Right lobe of liver (tissue), 6 donors: ENCODE measurements at places on chromosomes 1 and 21. TPM values are rescaled to one million over a fixed set of nuclear protein-coding genes. Genes with fewer than 3 reads are reported as not detected.

DNA sequence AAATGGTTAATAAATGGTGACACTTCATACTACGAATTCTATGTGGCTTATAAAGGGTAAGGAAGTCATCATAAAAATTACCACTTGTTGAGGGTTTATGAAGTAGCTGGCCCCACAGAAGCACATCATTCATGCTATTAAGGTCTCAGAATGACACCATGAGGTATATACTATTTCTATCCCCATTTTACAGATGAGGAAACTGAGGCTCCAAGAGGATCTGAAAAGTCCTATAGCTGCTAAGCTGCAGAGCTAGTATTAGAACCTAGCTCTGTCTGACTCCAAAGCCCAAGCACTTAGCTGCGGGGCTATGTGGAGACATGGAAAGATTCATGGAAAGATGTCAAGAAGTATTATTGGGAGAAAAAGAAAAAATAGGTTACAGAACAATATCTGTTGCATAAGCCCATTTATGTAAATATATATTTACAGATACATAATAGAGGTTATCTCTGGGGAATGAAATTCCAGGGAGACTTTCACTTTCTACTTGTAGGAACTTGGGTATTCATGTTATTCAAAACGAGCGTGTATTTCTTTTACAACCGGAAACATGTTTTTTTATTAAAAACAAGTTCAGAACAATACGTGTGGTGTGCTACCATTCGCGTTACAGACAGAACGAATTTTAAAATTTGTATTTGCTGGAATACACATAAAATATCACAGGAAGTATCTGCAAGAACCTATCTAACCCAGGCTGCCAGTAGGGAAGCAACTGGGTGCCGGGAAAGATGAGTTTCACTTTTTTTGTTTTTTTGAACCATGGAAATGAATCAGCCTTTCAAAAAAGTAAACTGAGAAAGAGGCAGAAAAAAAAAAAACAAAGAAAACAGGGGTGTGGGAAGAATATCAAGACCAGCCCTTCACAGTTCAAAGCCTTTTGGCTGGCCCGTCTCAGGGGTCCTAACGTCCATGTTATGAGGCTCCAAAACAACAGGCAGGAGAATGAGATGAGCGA lies 13.4 kb downstream of the SPOCD1 start:
- no peaks in the 10 kb centered on the region for H3K4me1 ChIP-seq
- no peak overlapping the region for H3K4me3 ChIP-seq
- no peak for DNase-seq
- H3K27ac ChIP-seq: no peak overlapping the region

GRCh38 chr1:42887366-42887765 lies 41.0 kb downstream of the ZNF691 start:
- no peaks in the 10 kb centered on the region for H3K4me1 ChIP-seq
- no peak for DNase-seq
- no peak overlapping the region for H3K4me3 ChIP-seq
- no peaks in the 10 kb centered on the region for H3K27me3 ChIP-seq

GRCh38 chr1:110012100-110012780 lies 22.2 kb upstream of the STRIP1 start:
- H3K4me1 ChIP-seq: peaks cover 28% of the 10 kb centered on the region
- no peaks in the 10 kb centered on the region for H3K27me3 ChIP-seq
- H3K36me3 ChIP-seq: no peaks in the 10 kb centered on the region
- no peak overlapping the region for H3K4me3 ChIP-seq
- DNase-seq: no peak
- H3K27ac ChIP-seq: no peak overlapping the region

GRCh38 chr1:50972766-50973165 lies 2.7 kb downstream of the CDKN2C start:
- H3K27ac ChIP-seq: no peak overlapping the region
- H3K36me3 ChIP-seq: no peaks in the 10 kb centered on the region
- H3K4me3 ChIP-seq: no peak overlapping the region
- no peaks in the 10 kb centered on the region for H3K27me3 ChIP-seq
- peaks cover under 1% of the 10 kb centered on the region for H3K4me1 ChIP-seq

- no peak for DNase-seq
- no peaks in the 10 kb centered on the region for H3K36me3 ChIP-seq
- no peaks in the 10 kb centered on the region for H3K27me3 ChIP-seq
- H3K4me1 ChIP-seq: no peaks in the 10 kb centered on the region
- H3K4me3 ChIP-seq: no peak overlapping the region
These were observed 355.0 kb upstream of the ESRRG start for GRCh38 chr1:217078078-217078690.

LRRC71 gene
- total RNA-seq: not detected

LMX1A gene
- total RNA-seq: not detected
